NCI-H1048 (cell line): ENCODE measurements at places on chromosomes 13 and 19.

DNA sequence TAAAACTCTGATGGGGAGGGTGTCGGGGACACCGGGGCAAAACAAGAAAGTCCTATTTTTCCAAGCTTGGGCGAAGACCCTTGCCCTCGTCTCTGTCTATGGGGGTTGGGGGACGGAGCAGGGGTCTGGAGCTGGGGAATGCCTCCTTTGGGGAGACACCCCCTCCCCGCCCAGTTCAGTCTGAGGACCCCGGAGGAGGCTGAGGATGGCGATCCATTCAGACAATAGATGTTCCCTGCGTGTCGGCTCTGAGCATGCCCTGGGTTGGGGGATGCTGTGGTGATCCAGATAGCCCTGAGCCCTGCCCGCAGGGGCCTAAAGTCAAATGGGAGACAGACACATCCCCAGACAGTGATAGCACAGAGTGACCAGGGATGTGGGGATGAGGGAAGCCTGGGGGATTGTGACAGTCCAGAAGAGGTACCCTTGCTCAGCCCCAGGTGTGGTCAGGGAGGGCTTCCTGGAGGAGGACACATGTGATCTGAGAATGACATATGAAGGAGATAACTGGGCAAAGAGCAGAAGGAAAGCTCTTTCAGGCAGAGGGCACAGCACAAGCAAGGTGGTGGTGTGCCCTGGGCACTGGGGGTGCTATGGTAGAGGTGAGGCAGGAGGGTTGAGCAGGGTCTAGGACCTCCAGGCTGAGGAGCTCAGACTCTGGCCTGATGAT, 9.1 kb downstream of the LRFN3 start:
- no peak for DNase-seq

GRCh38 chr13:68888832-68889231, 1218.8 kb upstream of the ATXN8OS start:
- DNase-seq, result no peak

- no peak for DNase-seq
These were observed 2.3 kb downstream of the DHRS12 start for GRCh38 chr13:51801631-51802099.

DNA sequence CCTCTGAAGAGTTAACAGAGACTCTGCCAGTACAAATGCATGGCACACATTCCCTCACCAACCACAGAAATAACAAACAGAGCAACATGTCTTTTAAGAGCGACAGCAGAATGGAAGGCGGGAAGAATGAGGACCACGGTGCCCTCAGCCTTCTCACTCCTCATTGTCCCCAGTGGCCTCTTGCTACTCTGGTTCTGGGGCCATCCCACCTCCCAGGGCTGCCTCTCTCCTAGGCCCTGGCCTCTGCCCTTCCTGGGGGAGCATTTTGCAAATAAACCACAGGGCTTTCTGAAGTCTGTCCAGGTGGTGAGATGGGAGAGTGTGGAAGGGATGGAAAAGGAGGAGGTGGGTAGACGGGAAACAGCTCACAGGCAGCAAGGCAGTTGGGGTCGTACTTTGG, 28.3 kb downstream of the CYP2B6 start:
- no peak for DNase-seq

GRCh38 chr13:69198706-69199105, 908.9 kb upstream of the ATXN8OS start:
- DNase-seq, result no peak

- DNase-seq, result no peak
These were observed 44.4 kb upstream of the NPAS1 start for GRCh38 chr19:46975011-46975924.

DNA sequence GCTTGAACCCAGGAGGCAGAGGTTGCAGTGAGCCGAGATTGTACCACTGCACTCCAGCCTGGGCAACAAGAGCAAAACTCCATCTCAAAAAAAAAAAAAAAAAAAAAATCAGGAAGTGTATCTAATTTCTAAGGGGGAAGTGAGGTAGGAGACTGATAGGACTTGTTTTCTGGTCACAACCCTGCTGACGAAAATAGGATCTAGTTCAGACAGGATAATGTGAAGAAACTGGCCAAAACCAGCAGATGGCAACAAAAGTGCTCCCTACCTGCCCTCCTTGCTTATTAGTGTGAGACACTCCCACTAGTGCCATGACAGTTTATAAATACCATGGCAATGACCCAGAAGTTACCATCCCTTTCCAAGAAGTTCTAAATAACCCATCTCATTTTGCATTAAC, 36.0 kb upstream of the KPNA3 start:
- no peak for DNase-seq
